ENCODE measurements at places on chromosomes 3 and 15. TPM values are rescaled to one million over a fixed set of nuclear protein-coding genes. Genes with fewer than 3 reads are reported as not detected.

Gene NISCH
- total RNA-seq, result 70.1 TPM

Gene SLC15A2
- 17.3 TPM for total RNA-seq

Gene GOLGA8J
- total RNA-seq, result not detected

Gene KBTBD13
- not detected for total RNA-seq

Gene MKRN2OS
- total RNA-seq, result not detected

Gene FRMD5
- not detected for total RNA-seq

Gene HESX1
- 3.4 TPM for total RNA-seq

Gene RAF1
- total RNA-seq, result 71.5 TPM

Gene NDN
- not detected for total RNA-seq

Gene LSMEM2
- not detected for total RNA-seq

Gene SLC6A20
- not detected for total RNA-seq

Gene MTHFS
- total RNA-seq, result 57.0 TPM

Gene CYP8B1
- total RNA-seq, result not detected

Gene ANKRD63
- total RNA-seq, result not detected

Gene BOC
- total RNA-seq, result 0.47 TPM

Gene BTBD1
- 140 TPM for total RNA-seq

Gene SLC9C1
- total RNA-seq, result not detected

Gene SERPINI2
- total RNA-seq, result not detected

Gene POLR2H
- 165 TPM for total RNA-seq

Gene MYO5C
- total RNA-seq, result 0.58 TPM

Gene CCRL2
- total RNA-seq, result not detected

Gene PLA2G4E
- total RNA-seq, result not detected

Gene C2CD4A
- total RNA-seq, result not detected

Gene DPP8
- 42.0 TPM for total RNA-seq

Gene NR2E3
- not detected for total RNA-seq

Gene ARL14
- total RNA-seq, result not detected

Gene FEZF2
- not detected for total RNA-seq

Gene ZNF106
- 144 TPM for total RNA-seq

Gene CATSPER2
- total RNA-seq, result 5.1 TPM

Gene SCN11A
- total RNA-seq, result 0.07 TPM

Gene GASK1A
- total RNA-seq, result 8.1 TPM

Gene MUSTN1
- total RNA-seq, result 2.4 TPM

Gene ANKUB1
- total RNA-seq, result not detected

Gene PLD1
- not detected for total RNA-seq

Gene PCLAF
- 24.7 TPM for total RNA-seq

Gene ECE2
- 0.15 TPM for total RNA-seq

Gene SLC22A13
- total RNA-seq, result 0.90 TPM

Gene RTP3
- not detected for total RNA-seq

Gene NPAP1
- not detected for total RNA-seq

Gene ROBO2
- 262 TPM for total RNA-seq

Gene BNC1
- total RNA-seq, result not detected
